ENCODE measurements at places on chromosomes 4 and X. TPM values are rescaled to one million over a fixed set of nuclear protein-coding genes. Genes with fewer than 3 reads are reported as not detected.
A peak's percentile ranks its signal among the peaks of the same experiment; 100 is the strongest.

DNA sequence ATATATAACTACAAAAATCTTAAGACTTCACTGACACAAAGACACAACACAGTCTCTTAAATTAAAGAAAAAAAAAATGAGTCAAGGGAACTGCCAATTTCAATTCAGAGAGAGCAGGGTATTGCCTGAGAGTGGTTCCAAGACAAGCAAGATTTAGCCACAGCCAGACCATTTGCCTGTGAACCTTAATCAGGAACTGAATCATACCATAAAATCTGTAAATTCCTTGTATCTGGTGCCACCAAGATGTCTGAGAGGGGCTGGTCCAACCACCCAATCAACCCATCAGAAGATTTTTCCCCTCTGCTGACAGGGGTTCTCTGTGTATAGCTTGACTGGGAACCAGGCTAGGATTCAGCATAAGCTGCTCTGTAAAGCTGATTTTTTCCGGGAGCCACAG, 159.2 kb downstream of the CPEB2 start:
- no peak overlapping the region for H3K4me3 ChIP-seq
- no peaks in the 10 kb centered on the region for H3K27me3 ChIP-seq
- ATAC-seq = no peak

DNA sequence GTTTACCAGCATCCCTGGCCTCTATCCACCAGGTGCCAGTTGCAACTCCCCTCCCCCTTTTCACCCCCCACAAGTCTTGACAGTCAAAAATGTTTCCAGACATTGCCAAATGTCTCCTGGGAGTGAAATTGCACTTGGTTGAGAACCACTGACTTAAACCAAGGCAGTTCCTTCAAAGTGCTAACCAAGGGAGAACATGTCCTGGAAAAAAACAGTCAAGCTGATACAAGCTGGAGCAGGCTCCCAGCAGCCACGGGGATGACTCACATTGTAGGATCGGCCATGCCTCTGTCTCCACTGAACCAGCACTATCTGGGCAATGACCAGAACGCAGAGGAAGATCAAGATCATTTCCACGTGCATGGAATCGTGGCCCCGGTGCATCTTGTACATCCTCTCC, 11.4 kb downstream of the RNF175 start:
- ATAC-seq = peak; percentile 44
- H3K36me3 ChIP-seq = no peaks in the 10 kb centered on the region
- H3K27ac ChIP-seq = no peak overlapping the region
- H3K4me1 ChIP-seq = no peaks in the 10 kb centered on the region
- H3K27me3 ChIP-seq = no peaks in the 10 kb centered on the region

- H3K4me1 ChIP-seq = no peaks in the 10 kb centered on the region
- no peaks in the 10 kb centered on the region for H3K27me3 ChIP-seq
- peaks cover 5% of the 10 kb centered on the region for H3K36me3 ChIP-seq
- H3K4me3 ChIP-seq = no peak overlapping the region
- no peak overlapping the region for H3K27ac ChIP-seq
These were observed 24.7 kb upstream of the EPGN start for GRCh38 chr4:74283614-74284013.

HS6ST2 gene
- 0.08 TPM for total RNA-seq

DNA sequence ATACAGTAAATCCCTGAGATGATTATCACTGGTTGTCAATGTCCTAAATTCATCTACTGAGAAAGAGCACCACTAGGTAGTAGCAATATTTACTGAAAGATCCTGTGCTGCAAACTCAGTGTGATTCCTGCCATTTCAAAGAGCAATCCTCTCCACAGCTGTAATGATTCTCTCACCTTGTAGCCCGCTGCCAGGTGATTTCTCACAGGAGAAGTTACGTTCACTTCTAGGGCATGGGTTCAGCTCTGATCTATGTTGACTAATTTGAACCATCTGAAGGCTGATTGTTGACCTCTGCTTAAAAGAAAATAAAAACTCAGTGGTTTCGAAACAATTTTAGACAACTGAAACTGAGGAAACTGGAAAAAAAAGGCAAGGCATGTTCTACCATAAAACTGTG, 197.0 kb downstream of the FAT4 start:
- H3K4me3 ChIP-seq = no peak overlapping the region
- H3K27me3 ChIP-seq = no peaks in the 10 kb centered on the region
- no peak overlapping the region for H3K27ac ChIP-seq
- no peak for ATAC-seq
- no peaks in the 10 kb centered on the region for H3K4me1 ChIP-seq
- H3K36me3 ChIP-seq = no peaks in the 10 kb centered on the region

DNA sequence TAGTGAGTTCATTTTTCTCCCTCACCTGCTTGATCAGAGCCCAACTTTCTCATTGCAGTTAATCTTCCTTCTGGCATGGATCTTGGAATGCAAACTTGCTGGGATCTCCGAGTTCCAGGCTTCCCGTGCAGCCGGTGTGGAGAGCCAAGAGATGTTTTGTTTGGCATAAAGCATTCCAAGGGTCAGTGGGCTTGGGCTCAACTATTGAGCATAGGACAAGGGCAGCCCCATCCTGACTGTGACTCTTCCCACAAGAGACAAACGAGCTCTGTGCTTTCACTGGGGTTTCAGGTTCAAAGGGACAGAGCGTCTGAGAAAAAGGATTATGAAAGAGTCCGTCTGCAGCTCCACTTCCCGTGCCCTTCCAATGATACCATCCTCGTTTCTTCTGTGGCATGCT, 10.5 kb downstream of the TLR7 start:
- H3K27me3 ChIP-seq = no peaks in the 10 kb centered on the region
- no peaks in the 10 kb centered on the region for H3K36me3 ChIP-seq
- no peaks in the 10 kb centered on the region for H3K4me1 ChIP-seq
- ATAC-seq = no peak

- peaks cover 20% of the 10 kb centered on the region for H3K36me3 ChIP-seq
- no peak overlapping the region for H3K4me3 ChIP-seq
- no peaks in the 10 kb centered on the region for H3K27me3 ChIP-seq
- ATAC-seq = no peak
These were observed 96.0 kb upstream of the RAB40AL start for GRCh38 chrX:102840871-102841705.

ZNF41 gene
- total RNA-seq = 10.0 TPM

LAMTOR3 gene
- total RNA-seq = 34.5 TPM

DNA sequence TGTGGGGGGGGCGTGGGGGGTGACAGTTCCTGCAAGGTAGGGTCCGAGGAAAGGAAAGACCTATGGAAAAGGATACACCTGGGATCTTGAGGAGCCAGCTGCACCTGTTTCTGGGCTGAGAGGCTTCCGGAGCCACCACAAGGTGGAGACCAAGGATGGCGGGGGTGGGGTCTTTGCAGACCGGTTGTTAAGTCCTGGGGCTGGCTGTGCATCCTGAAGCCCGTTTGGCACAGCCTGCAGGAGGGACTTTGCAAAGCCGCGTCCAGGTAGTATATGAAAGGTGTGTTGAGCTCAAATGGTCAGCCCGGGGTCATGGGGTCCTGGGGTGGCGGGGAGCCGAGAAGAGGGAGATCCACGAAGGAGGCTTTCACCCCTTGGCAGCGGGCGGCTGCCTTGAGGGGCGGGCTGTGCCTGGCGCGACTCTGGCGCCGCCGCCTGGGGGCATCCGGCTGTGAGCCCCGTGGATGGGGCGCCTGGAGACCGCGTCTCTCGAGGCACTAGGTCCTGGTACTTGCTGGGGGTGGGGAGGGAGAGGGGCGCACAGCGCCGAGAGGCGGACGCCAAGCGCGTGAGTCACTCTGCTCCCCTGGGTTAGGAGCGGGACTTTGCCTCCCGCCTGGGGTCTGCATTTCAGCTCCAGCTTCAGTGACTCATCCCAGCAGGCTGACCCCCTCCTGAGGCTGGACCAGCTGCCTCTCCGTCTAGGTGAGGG, 58.2 kb upstream of the DYNLT3 start:
- H3K4me1 ChIP-seq = no peaks in the 10 kb centered on the region
- no peak overlapping the region for H3K4me3 ChIP-seq
- H3K27me3 ChIP-seq = peaks cover 14% of the 10 kb centered on the region
- ATAC-seq = no peak

DNA sequence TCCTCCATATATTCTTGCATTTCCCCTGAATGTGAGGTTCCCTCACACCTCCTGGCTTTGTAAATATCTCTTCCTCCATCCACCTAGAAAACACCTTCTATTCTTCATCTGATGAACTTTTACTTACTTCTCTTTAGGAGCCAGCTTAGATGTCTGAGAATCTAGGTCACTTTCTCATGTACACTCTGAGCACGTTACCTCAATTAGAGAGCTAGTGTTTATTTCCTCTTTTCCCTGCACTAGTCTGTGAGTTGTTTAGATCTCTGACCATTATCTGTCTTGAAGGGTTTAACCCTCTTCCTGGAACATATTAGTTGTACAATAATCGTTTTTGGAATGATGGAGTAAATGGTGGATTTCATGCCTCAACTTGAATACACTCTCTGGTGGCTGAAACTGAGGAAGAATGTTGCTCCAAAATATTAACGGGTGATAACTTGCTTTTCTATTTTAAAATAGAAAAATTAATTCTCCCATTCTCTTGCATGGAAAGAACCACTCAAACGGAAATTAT, 8.5 kb upstream of the NEIL3 start:
- H3K27ac ChIP-seq = no peak overlapping the region
- no peaks in the 10 kb centered on the region for H3K4me1 ChIP-seq
- H3K27me3 ChIP-seq = no peaks in the 10 kb centered on the region
- ATAC-seq = no peak
- no peak overlapping the region for H3K4me3 ChIP-seq

DNA sequence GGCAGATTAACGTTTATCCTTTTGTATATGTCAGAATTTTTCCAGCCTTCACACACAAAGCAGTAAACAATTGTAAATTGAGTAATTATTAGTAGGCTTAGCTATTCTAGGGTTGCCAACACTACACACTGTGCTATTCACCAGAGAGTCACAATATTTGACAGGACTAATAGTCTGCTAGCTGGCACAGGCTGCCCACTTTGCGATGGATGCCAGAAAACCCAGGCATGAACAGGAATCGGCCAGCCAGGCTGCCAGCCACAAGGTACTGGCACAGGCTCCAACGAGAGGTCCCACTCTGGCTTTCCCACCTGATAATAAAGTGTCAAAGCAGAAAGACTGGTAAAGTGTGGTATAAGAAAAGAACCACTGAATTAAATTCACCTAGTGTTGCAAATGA, 94.8 kb downstream of the TET2 start:
- peaks cover 23% of the 10 kb centered on the region for H3K36me3 ChIP-seq
- ATAC-seq = no peak
- no peaks in the 10 kb centered on the region for H3K4me1 ChIP-seq
- no peak overlapping the region for H3K4me3 ChIP-seq
- no peaks in the 10 kb centered on the region for H3K27me3 ChIP-seq

DNA sequence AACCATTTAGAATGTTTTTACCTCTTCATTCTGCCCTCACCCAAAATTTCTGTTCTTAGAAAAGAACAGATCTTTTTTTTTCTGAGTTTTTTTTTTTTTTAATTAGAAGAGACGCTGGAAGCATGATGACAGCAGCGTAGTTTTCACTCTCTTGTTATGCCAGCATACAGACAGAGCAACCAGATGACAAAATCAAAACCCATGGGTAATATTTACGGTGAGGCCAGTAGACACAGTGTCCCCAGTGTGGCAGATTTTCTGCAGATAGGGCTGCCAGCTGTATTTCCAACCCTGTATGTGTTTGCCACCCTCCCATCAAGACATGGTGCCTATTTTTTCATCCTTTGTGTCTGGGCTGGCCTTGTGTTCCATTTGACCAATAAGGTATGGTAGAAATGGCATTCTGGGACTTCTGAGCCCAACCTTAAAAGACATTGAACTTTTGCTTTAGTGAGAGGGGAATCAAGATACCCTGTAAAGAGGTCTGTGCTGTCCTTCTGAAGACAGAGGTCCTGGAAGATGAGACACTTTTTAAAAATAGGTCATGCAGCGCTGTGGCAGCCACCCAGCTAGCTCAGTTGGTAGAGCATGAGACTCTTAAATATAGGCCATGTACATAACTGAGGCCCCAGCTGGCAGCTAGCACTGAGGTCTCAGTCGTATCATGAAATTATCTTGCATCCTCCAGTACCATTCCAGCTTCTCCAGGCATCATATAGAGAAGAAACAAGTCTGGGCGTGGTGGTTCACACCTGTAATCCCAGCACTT, 6.7 kb upstream of the ZNF41 start:
- no peak overlapping the region for H3K27ac ChIP-seq
- H3K36me3 ChIP-seq = no peaks in the 10 kb centered on the region
- ATAC-seq = no peak
- no peak overlapping the region for H3K4me3 ChIP-seq
- no peaks in the 10 kb centered on the region for H3K27me3 ChIP-seq

GRCh38 chrX:34653811-34654210, 3.3 kb downstream of the TMEM47 start:
- H3K27me3 ChIP-seq = no peaks in the 10 kb centered on the region
- H3K4me1 ChIP-seq = no peaks in the 10 kb centered on the region
- no peak for ATAC-seq
- H3K27ac ChIP-seq = peak overlapping the region; percentile 63
- H3K36me3 ChIP-seq = no peaks in the 10 kb centered on the region

- no peak overlapping the region for H3K4me3 ChIP-seq
- H3K27me3 ChIP-seq = no peaks in the 10 kb centered on the region
- H3K4me1 ChIP-seq = no peaks in the 10 kb centered on the region
- H3K36me3 ChIP-seq = no peaks in the 10 kb centered on the region
These were observed 24.3 kb downstream of the TMEM154 start for GRCh38 chr4:152655272-152656129.

ARR3 gene
- not detected for total RNA-seq

DNA sequence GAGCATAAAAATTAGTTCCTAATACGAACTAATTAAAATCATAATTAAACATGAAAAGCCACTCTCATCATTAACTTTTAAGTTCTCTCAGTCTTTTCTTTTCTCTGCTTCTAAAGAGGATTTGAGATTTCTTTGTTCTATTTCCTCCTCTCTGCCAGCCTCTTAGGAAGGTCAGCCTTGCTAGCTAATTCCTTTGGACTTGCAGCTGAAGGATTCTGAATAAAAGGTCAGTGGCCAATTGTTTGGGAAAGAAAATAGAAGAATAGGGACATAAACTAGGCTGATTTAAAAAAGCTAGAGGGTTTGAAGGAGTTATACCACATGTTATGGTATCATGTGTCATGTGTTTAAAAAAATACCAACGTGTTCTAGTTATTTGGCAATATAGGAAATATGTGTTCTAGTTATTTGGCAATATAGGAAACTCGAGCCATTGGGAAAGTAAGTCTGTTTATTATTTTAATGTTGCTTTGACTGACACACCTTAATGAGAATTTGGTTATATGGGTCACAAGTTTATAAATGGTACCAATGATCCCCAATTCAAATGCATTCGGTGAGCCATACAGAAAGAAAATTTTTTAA, 1668.7 kb upstream of the PCDH7 start:
- H3K27me3 ChIP-seq = no peaks in the 10 kb centered on the region
- ATAC-seq = no peak
- H3K4me3 ChIP-seq = no peak overlapping the region

- H3K36me3 ChIP-seq = no peaks in the 10 kb centered on the region
- no peaks in the 10 kb centered on the region for H3K27me3 ChIP-seq
- no peak overlapping the region for H3K27ac ChIP-seq
- no peak for ATAC-seq
- no peaks in the 10 kb centered on the region for H3K4me1 ChIP-seq
These were observed 82.1 kb downstream of the UGT2B28 start for GRCh38 chr4:69362351-69362750.

Data from gastroesophageal sphincter (tissue), 4 donors.